Dermis lymphatic vessel endothelial cell (primary cell): ENCODE measurements at places on chromosomes 13 and 19. TPM values are rescaled to one million over a fixed set of nuclear protein-coding genes. Genes with fewer than 3 reads are reported as not detected.

The ZNF837 gene
- total RNA-seq: 1.8 and 2.2 TPM in 2 replicates

The OR7A5 gene
- total RNA-seq: not detected in 2 replicates

The FUT6 gene
- total RNA-seq: not detected in 2 replicates

The PNMA8B gene
- under 0.01 TPM in 2 replicates for total RNA-seq

The MAMSTR gene
- 0.09 and 0.11 TPM in 2 replicates for total RNA-seq

The PRR22 gene
- total RNA-seq: 0.26 and 0.33 TPM in 2 replicates

The DKKL1 gene
- total RNA-seq: 0.34 and 0.43 TPM in 2 replicates

The ZNF780A gene
- 9.5 and 16.5 TPM in 2 replicates for total RNA-seq

The PRKCSH gene
- 110 and 113 TPM in 2 replicates for total RNA-seq

The AKAP8L gene
- 43.7 and 51.1 TPM in 2 replicates for total RNA-seq

The PRR36 gene
- not detected in 2 replicates for total RNA-seq

The OLFM2 gene
- 0.34 and 0.98 TPM in 2 replicates for total RNA-seq

The HIPK4 gene
- under 0.01 TPM in 1 of 2 replicates, not detected in the other for total RNA-seq

The ZNF724 gene
- 3.7 and 4.6 TPM in 2 replicates for total RNA-seq

The EPS8L1 gene
- total RNA-seq: 10.0 and 12.7 TPM in 2 replicates

The CEACAM5 gene
- not detected in 2 replicates for total RNA-seq

The DLEU7 gene
- not detected in 2 replicates for total RNA-seq
